ENCODE measurements at places on chromosomes 5 and 9. TPM values are rescaled to one million over a fixed set of nuclear protein-coding genes. Genes with fewer than 3 reads are reported as not detected.

The TMEM245 gene
- total RNA-seq = 67.3 TPM

The SLC25A2 gene
- not detected for total RNA-seq

The POU5F2 gene
- total RNA-seq = 2.0 TPM

The IFNA13 gene
- not detected for total RNA-seq

GRCh38 chr5:89346573-89346972 lies 463.6 kb upstream of the MEF2C start:
- DNase-seq = no peak

DNA sequence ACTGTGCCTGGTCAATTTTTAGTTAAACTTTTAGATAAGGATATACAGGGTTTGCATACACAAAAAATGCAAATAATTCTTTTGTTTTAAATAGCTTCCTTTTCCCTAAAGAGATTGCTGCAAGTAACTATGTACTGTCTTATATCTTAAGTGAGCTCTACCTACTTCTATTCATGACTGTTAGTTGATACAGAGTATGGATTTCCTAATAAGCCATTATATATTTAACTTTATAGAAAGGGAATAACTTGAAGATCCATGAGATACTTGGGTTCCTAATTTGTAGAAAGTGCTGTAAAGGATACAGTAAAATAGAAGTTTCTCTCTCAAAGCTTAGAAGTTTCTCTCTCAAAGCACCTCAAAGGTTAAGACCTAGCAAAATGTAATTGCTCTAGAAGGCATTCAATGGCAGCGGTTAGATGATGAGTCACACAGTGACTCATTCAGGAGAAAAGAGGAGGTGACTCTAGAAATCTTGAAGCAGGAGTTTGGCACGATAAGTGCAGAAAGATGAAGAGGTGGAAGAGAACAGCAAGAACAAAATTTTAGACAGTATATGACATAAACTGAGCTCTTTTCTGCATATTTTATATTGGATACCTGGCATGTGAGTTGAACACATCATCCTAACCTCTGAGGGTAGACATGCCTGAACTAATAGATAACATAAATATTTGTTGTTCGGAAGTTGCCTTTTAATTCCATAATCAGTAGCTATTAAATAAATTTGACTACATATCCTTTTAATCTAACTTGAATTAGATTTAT lies 5.5 kb upstream of the DNAJC21 start:
- no peak for DNase-seq

DNA sequence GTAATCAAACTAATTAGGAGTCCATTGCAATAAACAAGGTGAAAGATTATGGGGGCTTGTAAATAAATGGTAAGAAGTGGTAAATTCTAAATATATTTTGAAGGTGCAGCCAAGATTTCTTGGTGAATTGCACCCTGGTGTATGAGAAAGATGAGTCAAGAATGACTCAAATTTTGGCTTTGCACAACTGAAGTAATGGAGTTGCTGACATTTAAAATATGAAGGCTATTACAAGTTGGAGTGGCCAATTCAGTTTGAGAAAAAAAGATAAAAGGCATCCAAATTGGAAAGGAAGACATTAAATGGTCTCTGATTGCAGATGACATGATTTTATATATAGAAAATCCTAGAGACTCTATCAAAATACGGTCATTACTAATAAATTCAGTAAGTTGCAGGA lies 2330.6 kb downstream of the MAT2B start:
- no peak for DNase-seq

- no peak for DNase-seq
Observed at GRCh38 chr9:120212853-120213200, 367.1 kb downstream of the CDK5RAP2 start.

DNA sequence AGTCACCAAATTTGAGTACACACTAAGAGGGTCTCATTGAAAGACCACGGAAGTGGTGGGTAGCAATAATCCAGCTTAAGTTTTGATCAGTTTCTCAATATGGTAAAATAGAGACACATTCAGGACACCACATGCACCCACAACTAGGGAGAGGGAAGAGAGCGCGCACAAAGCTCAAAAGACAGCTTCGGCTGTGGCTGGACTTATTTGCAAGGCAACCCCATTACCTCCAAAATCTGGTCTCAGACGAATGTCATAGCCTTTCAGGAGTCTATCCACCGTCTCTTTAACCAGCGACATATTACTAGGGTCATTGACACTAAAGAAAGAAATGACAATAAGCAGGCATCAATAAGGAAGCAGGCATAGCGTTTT lies 443 bp downstream of the GABRB2 start:
- DNase-seq = no peak

DNA sequence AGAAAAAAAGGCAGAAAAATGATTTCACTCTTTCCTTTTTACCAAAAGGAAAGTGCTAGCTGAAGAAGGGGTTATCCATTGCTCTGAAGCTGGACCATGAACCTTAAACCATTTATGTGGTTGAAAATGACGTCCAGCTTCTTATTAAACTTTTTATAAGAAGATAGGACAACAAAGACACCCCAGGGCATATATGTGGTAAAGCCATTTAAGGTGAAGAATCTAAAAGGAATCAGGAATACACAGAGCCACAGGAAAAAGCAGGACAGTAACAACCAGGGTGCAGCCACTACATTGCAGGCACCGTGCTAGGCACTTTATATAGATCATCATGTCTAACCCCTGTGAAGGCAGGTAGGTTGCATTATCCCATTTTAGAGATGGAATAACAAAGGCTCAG lies 42.1 kb downstream of the RASEF start:
- DNase-seq = no peak

GRCh38 chr9:95486318-95486717 lies 30.5 kb downstream of the PTCH1 start:
- DNase-seq = no peak

DNA sequence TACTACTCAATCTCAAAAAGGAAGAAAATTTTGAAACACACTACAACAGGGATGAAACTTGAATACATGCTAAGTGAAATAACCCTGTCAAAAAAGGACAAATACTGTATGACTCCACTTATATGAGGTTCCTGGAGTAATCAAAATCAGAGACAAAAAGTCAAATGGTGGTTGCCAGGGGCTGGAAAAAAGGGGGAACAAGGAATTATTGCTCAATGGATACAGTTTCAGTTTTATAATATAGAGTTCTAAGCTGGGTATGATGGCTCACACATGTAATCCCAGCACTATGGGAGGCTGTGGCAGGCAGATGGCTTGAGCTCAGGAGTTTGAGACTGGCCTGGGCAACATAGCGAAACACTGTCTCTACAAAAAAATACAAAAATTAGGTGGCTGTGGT lies 29.0 kb downstream of the ETF1 start:
- no peak for DNase-seq

Data from frontal cortex (tissue), 4 donors.